ENCODE measurements at places on chromosomes 2 and 18.

DNA sequence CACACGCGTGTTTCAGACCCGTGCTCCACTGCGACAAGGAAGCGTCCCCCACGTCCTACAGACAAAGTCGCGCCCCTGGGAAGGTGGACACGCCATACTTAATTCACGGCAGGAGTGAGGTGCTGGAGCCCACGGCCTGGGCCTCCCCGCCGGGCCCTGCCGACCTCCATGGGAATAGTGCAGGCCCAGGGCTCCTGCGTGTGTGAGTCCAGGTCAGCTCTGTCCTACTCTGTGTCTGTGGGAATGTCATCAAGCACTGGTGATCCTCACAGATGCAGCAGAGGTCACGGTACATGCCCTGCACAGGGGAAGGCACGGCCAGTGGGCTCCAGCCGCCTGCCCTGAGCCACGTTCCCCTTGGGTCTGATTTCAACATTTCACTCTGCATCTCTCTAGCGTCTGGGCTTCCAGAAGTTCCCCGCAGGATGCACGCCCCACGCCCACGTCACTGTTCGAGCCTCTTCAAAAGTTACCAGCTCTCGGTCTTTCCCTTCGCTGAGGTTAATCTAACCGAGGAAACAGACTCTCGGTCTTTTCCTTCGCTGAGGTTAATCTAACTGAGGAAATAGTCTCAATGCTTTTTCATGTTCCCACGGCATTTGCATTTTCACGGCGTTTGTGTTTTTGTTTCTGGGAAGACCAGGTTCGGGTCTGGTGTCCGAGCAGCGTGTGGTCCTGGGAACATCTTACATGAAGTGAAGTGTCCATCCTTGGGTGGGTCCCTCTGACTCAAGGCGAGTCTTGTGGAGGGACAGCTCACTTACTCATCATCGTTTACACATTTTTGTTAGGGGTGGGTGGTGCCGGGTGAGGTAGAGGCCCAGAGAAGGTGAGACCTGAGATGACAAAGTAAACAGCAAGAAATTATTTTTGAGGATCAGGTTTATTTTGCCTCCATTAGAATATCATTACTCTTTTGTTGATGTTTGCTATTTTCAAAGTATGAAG, 157.3 kb upstream of the ALKAL2 start:
- no peak for DNase-seq

DNA sequence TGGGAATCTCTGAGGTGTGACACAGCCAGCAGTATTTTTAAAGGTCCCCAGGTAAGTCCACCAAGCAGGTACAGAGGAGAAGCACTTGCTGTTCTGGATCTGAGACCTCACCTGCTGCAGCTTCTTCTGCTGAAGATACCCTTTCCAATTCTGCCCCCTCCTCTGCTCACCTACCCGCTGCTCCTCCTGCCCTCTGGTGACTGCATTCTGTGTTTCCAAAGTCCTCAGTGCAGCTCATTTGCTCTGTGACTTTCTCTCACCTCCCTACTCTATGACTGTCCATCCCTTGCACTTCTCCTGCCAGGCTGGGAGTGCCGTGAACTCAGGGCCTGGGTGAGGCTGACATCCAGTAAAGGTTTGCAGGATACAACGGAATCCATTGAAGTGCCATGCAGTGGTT, 205.2 kb upstream of the LYPD1 start:
- DNase-seq, result no peak

GRCh38 chr2:135874777-135875365, 1.4 kb downstream of the MCM6 start:
- no peak for DNase-seq

DNA sequence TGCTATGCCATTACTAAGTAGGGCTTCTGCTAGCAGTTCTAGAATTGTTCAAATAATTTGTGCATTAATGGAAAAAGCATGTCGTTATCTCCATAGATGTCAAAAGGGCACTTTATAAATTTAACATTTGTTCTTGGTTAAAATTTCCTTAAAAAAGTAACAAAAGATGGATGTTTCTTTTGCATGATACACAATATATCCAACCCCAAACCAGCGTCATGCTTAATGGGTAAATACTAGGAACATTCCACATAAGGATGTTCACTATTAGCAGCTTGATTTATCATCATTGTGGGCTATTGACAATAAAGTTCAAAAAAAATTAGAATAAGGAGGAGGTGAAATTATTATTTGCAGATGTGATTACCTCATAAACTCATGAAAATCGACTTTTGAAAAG, 79.7 kb downstream of the GREB1L start:
- no peak for DNase-seq

DNA sequence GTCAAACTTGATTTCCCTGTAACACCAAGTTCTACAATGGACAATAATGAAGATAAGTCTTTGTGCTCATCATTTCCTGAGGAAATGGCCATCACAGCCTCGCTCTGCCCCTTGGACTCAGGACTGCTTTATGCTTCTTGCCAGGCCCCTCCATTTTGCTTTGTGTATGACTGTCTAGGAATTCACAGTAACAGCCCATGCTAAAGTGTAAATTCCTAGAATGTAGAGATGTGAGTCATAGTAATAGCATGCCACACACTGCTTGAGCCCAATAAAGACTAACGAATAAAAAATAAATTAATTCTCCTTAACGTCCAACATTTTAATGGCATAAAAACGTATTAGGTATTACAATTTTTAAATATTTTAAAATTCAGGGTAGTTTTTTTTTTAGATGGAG, 226.5 kb downstream of the PID1 start:
- no peak for DNase-seq

DNA sequence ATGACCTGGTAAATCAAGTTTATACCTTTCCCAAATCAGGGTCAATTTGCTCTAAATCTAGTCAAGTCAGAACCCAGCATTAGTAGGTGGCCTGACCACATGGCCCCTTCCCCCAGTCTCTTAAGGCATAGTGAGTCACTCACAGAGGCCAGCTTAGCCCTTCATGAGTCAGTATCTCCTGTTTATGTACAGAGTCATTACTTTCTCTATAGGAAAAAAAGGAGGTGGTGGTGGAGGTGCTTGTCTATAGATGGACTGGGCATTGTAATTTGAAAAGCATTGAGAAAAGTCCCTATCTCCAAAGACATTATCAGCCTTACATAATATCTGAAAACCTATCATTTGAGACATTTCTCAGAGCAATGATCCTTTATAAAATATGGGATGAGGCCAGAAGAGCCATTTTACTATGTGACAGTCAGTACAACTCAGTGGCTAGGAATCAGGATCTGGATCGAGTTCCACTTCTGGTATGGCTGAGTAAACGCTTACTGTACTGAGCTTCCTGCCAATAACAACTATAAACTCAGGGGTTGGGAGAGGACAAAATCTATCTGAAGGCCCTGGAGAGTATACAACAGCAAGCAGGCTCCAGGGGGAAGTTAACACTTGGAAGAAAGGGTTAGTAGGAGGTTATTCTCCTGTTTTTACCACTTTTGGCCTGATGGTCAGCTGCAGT, 22.5 kb upstream of the SIGLEC15 start:
- DNase-seq, result no peak

GRCh38 chr2:226037526-226037925, 638.0 kb downstream of the NYAP2 start:
- DNase-seq, result no peak

DNA sequence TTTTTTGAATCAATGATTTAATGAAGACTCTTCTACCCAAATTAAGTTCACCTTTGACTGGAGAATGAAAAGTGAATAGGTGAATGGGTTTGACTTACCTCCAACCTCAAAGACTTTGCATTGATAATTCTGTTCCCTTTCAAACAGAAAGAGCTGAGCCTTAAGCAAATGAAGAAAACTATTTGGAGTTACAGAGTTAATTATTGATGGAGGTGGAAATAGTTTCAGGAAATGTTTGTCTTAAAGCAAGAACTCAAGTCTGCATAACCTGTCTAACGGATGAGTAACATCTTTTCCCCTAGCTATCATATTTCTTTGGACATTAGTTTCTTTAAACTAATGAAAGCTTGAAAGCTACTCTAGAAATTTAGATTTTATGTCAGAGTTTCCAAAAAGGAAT, 166.5 kb downstream of the CERS6 start:
- no peak for DNase-seq

DNA sequence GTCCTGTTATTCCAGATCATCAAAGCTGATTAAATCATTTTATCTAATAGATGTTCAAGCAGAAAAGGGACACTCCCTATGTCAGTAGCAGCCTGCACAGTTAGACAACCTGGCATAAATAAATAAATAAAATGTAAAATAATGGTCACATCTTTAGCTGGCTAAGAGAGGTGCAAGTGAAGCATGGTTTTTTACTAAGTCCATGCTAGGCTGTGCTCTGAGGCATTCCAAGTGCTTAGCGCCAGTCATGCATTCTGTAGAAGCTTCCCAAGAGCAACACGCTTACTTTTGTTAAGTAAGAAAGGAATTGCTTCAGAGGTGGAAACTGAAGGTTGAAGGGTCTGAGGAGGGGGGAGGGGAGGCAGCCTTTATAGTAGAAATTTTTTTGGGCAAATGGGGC, 351.2 kb downstream of the CDH2 start:
- DNase-seq, result no peak

DNA sequence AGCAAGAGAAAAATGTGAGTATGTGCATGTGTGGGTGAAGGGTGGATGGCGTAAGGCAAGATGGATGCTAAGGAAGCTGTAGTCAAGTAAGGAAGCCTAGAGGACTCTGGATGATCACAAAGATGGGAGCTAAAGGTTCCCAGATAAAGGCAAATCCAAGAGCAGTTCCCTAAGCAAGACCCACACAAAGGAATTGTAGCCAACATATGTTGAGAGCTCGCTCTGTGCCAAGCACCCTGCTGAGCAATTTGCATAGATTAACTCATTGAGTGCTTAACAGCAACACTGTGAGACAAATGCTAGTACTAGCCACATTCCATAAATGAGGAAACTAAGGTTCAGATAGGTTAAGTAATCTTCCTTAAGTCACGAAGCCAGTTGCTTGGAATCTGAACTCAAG, 132.6 kb downstream of the C1D start:
- no peak for DNase-seq

DNA sequence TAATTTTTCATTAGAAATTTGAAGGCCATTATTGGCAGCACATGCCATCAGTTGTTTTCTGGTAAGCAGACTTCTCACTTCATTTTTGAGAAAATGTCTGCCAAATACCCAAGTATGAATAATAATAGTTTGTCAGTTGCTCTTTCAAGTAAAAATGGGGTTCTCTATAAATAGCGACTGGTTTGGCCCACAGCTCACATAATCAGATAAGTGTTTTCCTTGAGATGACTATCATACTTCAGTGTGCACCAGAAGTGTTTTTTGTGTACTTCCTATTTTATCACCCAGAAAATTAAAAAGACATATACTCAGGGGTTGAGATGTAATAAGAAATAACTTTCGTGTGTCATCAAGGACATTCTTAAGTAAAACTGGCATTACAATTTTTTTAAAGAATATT, 147.1 kb downstream of the PHLPP1 start:
- no peak for DNase-seq

- no peak for DNase-seq
Observed at GRCh38 chr18:3440341-3440740, 9.6 kb upstream of the TGIF1 start.

GRCh38 chr18:3405713-3406112, 44.3 kb upstream of the TGIF1 start:
- DNase-seq, result no peak

DNA sequence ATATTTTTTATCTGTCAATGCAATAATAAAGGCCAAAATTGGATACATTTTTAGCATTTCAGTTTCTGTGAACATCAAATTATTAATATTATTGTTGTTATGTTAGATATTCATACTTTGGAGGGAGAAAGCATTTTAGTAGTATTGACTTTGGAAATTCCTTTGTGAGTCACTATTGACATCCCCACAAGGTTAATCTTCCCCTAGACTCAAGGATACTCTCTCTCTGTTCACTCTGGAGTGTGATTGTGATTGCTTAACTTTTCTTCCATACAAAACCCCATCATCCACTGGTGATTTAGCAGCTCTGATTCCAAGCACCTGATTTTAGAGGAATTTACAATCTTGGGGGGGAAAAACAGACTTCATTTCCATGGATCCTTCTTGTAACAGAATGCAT, 352.0 kb downstream of the THSD7B start:
- no peak for DNase-seq

DNA sequence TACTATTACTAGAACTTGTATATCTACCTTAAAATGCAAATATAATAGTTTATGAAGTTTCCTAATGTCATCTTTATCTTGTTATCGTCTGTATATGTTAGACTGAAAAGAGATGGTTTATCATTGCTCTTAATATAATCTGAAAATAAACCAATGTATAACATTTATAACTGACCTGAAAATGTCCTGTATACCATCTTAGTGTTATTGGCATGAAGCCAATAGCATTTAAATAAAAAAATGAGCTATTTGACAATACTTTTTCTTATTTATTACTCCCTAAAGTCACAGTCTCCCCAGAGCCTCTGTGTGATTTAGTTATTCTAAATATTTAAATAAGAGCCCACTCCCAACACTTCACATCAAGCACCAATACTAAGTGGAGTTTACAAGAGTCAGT, 1.8 kb downstream of the VWC2L start:
- no peak for DNase-seq

GRCh38 chr2:235264121-235264493, 229.7 kb upstream of the AGAP1 start:
- no peak for DNase-seq

DNA sequence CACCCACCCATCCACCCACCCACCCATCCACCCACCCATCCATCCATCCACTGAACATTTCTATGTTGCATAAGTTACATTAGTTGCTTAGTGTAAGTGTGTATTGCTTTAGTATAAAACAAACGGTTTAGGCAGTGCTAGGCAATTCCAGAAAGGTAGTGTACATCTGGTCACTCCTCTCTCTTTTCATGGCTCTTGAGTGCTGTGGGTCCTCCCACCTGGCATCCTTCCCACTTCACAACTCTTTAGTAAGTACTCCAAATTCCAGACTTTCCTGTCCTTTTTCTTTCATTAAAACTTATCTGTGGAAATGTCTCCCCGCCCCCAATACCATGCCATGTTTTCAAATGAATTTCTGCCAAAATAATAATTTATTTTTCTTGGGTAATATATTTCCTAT, 122.5 kb downstream of the PLEKHM3 start:
- no peak for DNase-seq

DNA sequence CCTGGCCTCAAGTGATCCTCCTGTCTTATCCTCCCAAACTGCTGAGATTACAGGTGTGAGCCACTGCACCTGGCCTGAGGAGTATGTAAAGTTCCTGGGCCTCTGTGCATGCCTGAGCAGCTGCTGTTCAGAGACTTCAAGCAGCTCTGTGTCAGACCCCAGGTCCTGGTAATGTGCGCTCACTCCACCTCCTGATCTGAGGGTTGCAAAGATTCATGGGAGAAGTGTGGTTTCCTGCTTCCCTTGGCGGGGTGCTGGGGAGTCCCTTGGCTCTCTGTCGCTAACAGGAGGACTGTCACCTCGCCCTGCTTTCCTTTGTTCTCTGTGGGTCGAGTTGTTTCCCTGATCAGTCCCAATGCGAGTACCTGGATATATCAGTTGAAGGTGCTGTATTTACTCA, 8.6 kb upstream of the IL36A start:
- DNase-seq, result no peak

- peak; percentile 58 for DNase-seq
Observed at GRCh38 chr2:236180831-236181453, 12.8 kb upstream of the GBX2 start.

- DNase-seq, result no peak
Observed at GRCh38 chr2:190973726-190974628, 40.0 kb downstream of the STAT1 start.
